ENCODE measurements at places on chromosomes 5 and 9.

DNA sequence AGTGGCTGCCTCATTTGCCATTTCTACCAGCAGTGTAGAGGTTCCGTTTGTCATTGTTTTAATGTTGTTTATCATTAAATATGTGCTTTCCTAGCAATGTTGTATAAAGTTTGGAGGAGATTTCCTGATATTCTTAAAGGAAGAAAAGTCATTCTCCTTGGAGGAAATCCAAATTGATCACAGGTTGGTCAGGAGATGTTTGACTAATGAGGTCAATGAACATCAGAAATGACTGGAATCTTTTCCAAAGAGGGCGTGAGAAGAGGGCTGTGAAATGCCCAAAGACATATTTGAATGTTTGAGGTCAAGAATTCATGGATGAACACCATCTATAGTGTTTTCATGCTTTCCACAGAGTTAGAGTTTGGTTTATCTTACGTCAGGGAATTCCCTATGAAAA lies 471.3 kb downstream of the MAT2B start:
- DNase-seq, result no peak

DNA sequence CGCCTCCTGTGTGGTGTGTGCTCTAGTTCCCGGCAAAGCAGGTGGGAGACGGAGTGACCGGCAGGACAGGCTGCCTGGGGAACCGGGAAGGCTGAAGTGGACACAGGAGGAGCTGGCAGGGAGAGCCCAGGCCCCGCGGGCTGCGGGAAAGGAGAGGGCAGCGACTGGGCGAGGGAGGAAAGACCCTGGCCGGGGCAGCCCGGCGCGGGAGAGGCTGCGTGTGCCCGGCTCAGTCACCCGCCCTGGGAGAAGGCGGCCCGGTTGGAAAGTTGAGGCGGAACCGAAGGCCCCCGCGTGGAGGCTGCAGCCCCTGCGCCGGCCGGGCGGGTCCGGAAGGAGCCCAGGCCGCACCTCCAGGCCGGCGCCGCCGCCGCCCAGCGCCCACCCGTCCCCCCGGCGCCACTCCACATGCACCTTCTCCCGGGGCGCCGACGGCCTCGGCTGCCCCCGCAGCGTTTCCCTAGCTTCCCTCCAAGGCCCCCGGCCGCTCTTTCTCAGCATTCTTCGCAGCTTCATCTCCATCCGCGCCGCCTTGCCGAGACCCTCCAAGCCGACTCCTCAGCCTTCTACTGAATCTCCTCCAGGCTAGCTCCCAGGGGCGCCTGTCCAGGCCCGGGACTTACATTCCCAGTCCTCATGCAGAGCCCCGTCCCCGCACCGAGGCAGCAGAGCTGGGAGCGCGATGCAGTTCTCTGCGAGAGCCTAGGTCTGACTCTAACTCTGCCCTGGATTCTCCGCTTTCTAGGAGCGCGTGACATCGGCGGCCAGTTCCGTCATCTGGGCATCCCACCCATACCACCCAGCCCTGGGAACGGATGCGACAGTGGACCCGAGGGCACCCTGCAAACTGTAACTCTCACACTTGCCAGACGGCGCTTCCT lies 152.0 kb downstream of the ERCC6L2 start:
- DNase-seq, result no peak

DNA sequence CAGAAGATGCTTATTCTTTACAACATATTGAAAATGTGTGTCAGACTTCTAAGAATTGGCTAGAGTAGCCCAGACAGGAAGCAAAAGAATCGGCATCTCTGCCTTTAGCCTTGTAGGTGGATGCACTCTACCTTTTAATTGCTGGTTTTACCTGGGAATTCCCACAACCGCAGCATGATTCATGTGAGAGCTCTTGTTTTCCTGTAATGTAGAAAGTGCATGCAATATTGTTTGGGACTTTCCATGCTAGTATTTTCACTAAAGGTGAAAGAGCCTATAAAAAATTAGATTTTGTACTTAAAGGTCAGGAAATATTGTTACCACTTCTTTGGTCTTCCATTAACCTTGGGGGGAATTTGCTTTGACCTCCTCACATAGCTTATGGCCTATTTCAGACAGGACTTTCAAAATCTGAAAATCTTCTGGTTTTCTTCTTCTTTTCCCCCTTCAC lies 89.8 kb downstream of the NTRK2 start:
- DNase-seq, result no peak

- DNase-seq, result no peak
Observed at GRCh38 chr5:180340856-180341255, 12.3 kb downstream of the GFPT2 start.

DNA sequence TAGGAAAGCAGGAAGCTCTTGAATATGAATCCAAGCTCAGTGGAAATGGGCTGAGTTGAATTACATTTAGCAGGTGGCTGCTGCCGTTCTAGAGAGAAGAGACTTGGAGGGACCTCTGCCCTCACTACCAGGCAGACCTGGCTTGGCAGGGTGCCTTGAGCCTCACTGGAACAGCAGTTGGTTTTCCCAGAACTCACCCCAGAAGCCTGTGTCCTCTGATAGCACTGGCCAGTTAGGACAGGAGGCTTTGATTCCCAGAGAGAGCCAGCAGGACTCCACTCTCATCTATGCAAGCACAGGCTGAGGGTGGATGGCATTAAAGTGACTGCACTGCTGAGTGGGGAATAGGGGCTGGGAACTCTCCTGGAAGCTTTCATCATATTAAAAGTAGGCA lies 54.8 kb downstream of the PWWP2A start:
- DNase-seq, result no peak

GRCh38 chr5:225334-225733 lies 7.2 kb downstream of the SDHA start:
- DNase-seq, result no peak

GRCh38 chr5:56876327-56876726 lies 33.1 kb upstream of the SETD9 start:
- no peak for DNase-seq

DNA sequence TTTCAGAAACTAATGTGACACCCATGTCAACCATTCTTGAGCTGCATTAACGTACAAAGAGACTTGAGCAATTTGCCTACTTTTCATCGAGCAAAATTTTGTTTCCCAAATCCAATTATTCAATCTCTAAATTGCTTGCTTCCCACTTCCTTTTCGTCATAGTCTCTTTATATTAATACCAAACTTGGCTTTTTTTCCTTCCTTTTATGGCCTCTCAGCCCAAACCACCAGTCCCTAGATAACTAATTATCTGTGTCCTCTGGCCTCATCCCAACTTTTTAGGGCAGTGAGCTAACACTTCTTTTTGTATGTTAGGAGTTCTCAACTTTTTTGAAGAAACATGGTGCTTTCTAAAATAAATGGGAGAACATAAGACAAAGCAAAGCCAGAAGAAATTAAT lies 155.5 kb upstream of the S1PR3 start:
- no peak for DNase-seq

DNA sequence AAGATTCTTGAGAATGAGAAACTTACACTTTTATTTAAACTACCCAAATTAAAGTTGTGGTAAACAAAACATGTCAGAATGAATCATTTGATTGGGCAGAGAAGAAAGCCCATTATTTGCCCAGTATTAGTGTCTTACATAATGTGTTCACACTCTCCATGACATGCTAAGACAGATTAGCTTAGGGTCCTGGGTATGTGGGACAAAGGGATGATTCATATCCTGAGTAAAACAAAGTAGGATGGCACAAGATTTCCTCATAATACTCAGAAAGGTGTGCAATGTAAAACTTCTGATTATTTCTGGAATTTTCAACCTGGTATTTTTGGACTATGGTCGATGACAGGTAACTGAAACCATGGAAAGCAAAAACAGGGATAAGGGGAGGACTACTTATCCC lies 183.9 kb upstream of the POU5F2 start:
- no peak for DNase-seq

GRCh38 chr5:173451651-173452050 lies 123.4 kb upstream of the STC2 start:
- DNase-seq, result no peak

DNA sequence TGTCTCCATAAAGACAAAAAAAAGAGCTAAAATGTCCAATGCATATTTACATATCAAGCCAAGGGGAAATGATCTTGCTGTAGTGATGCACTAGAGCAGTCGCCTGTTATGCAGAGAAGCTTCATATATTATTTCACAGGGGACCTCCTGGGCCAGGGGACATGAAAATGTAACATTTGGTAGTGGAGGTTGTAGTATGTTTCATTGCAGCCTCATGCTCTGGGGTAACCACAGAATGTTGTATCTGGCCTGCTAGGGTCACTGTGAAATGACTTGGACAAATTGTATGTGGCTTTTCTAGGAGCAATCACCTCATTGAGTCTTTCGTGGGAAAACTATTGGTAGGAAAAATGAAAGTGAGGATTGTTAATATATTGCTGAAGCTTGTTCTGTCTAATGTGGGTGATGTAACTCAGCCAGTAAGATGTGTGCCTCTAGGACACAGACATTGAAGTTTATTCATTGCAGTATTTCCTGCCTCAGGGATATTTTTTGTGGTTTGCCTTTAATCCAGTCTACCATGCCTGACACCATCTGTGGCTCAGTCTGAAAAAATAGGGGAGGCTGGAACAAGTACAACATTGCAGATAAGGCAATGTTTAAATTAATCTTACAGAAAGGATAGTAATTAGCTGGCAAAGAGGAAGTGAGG lies 430.8 kb upstream of the TNC start:
- no peak for DNase-seq

DNA sequence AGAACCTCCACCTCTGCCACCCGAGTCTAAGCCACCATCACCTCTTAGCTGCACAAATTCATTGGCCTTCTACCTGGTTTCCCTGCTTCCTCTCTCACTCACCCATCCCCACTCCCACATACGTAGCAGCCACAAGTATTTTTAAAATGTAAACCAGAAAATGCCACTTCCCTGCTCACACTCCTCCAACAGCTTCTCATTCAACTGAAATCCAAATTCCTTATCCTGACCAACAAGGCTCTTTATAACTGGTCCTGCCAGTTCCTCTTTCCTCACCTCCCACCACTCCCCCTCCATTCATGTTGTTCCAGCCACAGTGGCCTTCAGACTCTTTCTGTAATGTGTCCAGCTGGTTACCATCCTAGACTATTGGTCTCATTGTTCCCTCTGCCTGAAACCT lies 25.0 kb upstream of the PALM2AKAP2 start:
- no peak for DNase-seq

GRCh38 chr9:125986966-125987365 lies 239.8 kb downstream of the PBX3 start:
- no peak for DNase-seq

DNA sequence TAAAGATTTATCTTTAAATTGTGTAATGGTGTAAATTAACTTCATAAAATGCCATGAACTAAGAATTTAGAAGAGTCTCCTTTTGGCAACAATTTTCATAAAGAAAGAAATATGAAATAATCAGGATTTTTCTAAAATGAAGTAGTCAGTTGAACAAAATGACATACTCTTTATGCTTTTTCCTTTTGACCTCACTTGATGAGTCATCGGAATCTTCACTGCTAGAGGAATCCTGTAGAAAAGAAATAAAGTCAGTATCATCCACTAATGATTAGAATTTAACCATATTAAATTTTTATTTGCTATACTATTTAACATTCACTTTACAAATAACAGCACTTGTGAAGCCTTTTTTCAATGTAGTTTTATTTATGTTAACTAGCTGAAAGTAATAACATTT lies 26.1 kb downstream of the CHD1 start:
- no peak for DNase-seq

DNA sequence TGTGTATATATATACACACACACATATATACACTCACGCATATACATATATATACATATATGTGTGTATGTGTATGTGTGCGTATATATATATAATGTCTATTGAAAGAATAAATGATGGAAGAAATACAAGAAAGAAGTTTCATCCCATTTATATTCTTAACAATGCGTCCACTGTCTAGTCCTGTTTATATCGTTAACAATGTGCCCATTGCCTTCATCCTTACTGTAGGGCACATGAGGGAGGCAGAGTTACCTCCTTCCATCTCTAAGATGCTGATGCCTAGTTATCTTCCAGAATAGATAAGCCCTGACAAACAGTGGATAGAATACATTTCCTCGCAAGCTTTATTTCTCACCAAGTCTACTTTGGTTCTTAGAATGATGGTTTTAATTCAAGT lies 389.8 kb upstream of the SEMA6A start:
- no peak for DNase-seq

DNA sequence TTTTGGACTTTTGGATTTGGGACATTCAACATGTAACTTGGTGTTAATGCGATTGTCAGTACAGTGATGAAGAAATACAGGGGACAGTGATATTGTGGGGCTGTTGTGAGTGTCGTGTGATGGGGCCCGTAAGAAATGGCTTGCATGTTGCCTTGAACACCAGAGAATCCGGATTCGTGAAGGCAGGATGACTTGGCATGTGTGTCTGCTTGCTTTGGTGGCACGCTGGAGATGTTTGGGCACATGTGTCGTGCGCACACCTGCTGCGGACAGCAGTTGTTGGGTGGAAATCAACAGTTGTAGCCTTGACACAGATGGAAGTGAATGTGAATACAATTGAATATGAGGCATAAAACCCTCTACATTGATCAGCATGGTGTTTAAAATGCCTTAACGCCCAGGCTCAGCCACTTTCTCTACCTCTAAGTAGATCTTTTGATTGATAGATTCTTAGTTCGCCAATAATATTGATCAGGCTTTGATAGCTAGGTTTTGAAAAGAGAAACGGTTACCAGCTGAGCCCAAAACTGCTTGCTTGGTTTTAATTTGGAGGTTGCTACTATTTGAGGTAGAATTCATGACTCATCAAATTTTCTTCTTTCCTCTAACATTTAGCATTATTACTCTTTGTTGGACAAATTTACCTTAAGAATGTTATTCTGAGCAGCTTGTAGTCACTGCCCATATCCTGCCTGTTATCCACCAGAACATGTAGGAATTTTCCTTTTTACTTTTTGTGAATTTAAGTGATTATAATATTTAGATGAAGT lies 94.4 kb downstream of the TRIO start:
- DNase-seq, result no peak

DNA sequence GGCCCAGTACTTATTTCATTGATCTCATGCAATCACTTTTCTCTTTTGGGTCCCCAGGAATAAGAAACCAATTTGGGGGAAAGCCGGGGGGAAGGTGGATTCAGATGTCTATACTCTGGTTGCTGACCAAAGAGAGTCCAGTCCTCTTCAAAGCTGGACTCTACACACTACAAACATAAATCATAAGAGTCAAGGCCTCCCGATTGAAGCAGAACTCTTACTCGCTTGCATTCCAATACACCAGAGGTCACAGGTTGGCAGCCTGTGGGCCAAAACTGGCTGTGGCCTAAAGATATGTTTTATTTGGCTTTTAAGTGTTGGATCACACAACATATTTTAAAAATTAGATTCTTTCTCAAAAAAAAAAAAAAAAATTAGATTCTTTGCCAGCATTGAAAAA lies 311.4 kb upstream of the MSX2 start:
- DNase-seq, result no peak

DNA sequence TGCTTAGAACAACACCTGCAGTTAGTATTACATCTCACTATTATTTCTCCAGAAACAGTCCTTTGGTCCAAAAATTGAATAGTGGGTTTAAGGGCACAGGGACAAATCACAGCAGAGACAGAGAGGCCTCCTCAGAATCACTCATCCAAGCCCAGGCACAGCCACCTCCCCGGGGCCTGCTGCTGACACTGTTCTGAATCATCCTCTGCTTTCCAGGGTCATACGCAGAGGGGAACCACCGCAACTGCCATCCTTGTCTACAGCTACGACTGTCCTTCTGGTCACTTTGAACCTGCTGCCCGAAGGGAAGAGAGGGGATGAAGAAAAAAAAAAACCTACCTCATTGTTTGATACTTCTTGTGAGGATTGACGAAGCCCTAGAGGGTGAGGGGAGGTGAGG lies 35.3 kb upstream of the MAN2A1 start:
- DNase-seq, result no peak
